ACHN (cell line): ENCODE measurements at places on chromosomes 3 and 15.

DNA sequence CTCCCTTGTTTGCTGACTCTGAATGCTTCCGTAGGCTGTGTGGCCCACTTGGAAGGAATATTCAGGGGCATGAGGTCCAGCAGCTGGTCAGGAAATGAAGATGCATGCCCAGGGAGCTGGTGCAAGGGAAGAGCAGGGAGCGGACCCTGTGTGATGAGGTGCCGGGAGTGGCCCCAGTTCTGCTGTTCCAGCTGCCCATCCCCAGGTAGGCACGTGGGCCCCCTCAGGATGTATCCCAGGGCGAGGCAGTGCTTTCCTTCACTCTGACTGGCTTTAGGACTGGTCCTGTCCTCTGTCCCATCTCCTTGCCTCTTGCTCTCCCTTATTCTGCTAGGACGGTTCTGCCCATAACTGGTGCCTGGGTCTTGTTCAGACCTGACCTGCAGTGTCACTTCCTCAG, 1.1 kb upstream of the FAM3D start:
- DNase-seq = no peak

- DNase-seq = no peak
Measured at GRCh38 chr3:60708191-60708975, 542.9 kb downstream of the FHIT start.

DNA sequence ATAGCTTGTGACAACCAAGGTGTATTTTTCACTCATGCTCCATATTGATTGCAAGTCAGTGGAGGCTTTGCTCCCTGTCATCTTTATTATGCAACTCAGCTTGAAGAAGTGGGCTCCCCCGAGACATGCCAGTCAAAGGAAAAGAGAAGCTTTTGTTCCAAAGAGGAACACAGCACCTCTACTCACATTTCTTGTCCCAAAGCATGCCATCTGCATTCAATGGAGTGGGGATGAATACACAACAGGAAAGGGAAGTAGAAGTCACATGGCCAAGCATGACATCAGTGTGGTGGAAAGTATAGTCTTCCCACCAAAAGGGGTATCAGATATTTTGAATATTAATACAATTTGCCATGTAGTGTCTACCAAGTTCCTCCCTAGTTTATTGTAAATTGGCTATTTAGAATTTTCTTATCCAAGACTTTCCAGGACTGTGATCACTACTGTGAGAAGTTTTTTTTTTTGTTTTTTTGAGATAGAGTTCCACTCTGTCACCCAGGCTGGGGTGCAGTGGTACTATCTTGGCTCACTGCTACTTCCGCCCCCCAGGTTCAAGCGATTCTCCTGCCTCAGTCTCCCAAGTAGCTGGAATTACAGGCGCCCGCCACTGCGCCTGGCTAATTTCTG, 114.5 kb downstream of the GMPS start:
- DNase-seq = no peak

- DNase-seq = no peak
Measured at GRCh38 chr3:134038071-134038491, 8.4 kb upstream of the SLCO2A1 start.

GRCh38 chr15:67854358-67854757, 14.5 kb upstream of the RNU6-1 start:
- no peak for DNase-seq

DNA sequence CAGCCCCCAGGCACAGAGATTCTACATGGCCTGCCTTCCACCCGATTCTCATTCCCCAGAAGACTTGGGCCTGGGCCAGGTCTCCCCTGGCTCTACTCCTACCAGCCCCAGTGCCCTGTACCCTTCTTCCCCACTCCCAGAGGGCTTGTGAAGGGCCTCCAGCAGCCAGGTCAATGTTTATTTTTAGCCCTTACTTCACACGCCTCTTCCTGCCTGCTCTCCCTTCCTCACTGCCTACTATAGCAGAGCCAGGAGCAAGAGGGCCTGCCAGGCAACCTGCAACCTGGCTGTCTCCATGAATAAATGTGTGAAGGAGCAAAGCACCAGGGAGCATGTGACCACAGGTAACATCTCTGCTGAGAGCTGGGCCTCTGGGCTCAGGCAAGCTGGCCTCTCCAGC, 26.4 kb upstream of the APEH start:
- DNase-seq = no peak

GRCh38 chr15:63992300-63992699, 54.0 kb downstream of the DAPK2 start:
- no peak for DNase-seq

GRCh38 chr3:150210461-150211110, 197.5 kb upstream of the TSC22D2 start:
- no peak for DNase-seq

DNA sequence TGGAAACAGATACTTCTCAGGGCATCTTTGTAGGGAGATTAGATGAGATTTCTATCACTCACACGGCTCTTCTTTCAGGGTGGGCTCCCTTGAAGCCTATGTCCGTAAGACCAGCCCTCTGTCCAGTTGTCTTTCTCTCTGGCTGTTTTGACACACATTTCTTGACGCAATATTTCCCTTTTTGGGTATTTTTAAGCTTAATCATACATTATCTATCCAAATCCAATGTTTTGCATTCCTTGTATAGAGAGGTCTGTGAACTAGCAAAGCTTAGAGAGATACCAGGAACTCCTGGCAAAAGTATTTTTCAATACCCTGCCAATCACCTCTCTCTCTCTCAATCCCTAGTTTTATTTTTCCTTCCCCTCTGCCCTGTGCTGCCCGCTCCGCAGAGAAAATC, 79.3 kb downstream of the EOMES start:
- DNase-seq = no peak
